ENCODE measurements at places on chromosomes 6 and 20. TPM values are rescaled to one million over a fixed set of nuclear protein-coding genes. Genes with fewer than 3 reads are reported as not detected.

DNA sequence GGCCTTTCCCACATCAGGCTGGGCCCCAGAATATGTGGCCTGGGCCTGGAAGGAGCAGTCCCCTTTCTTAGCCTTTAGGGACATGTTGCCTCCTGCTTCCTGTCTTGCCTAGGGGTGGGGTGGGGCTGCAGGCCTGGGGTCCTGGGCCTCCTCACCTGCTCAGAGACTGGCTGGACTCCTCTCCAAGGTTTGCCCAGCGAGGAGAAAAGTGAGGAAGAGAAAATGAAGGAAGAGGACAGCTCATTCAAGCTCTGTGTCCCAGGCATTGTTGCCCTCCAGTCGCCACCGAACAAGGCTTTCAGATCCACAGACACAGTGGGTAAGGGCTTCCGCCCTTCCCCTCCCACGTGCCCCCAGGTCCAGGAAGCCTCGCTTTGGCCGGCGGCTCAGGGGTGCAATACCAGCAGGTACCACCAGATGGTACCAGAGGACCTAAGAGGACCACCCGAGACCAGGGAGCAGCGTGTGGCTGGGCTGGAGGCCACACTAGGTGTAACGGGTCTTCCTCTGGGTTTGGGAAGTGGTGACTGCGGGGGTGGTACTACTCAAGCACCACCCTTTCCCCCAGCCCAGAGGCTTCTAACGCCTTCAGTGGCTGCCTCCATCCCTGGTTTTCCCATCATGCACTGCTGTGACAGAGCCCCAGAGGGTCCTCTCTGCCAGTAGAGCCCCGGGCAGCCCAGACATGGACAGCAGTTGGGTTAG, 5.5 kb upstream of the BAK1 start:
- peak; percentile 93 for DNase-seq

GRCh38 chr20:21548390-21549035, 34.6 kb upstream of the NKX2-2 start:
- DNase-seq = no peak

DNA sequence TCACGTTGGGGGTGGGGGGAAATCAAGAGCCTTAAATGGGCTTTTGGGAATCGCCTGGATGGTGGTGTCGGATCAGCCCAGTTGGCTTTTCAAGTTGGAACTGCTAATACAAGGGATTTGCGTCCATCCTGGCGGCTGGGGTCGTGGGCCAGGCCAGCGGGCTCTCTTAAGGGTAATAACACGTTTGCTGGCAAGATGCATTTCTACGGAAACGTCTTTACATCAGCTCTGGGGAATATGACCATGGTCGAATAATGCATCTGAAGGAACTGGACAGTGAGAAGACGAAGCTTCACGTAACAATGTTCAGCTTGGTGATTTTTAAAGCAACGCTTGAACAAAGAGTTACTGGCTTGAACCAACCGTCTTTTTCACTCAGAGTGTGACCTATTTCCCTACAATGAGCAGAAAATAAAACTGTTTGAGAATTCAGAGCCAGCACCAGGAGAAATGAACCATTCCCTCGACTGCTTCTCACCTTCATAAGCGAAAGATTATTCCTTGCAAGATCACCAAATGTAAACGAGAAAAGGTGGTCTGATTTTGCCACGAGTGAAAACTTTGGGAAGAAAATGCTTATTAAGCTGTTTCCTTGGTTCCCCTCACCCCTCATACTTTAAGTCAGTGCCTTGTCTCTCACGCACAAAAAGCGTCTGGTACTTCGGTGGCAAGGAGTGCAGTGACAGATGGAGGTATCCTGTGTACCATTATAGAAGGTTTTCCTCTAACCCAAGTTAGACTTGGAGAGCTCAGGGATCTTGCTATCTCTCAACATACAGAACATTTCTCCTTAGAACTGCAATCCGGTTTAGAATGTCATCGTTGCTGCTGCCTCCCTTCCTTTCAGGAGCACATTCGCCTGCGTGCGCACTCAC, 1.4 kb upstream of the MARCKS start:
- DNase-seq = no peak

GRCh38 chr6:14270142-14270893, 152.7 kb downstream of the CD83 start:
- no peak for DNase-seq

GRCh38 chr6:71406865-71407860, 118.6 kb downstream of the OGFRL1 start:
- no peak for DNase-seq

The RSPO4 gene
- total RNA-seq = not detected

The MAP1LC3A gene
- 48.1 TPM for total RNA-seq

The TSBP1 gene
- not detected for total RNA-seq

The MOG gene
- total RNA-seq = not detected

The DEFB132 gene
- 1.5 TPM for total RNA-seq

The CCN2 gene
- 99.8 TPM for total RNA-seq
